ENCODE measurements at places on chromosomes 12 and 14. TPM values are rescaled to one million over a fixed set of nuclear protein-coding genes. Genes with fewer than 3 reads are reported as not detected.

- H3K4me1 ChIP-seq, result no peaks in the 10 kb centered on the region
- no peaks in the 10 kb centered on the region for H3K36me3 ChIP-seq
- no peak for DNase-seq
- H3K27me3 ChIP-seq, result no peaks in the 10 kb centered on the region
- no peak overlapping the region for H3K27ac ChIP-seq
These were observed 88.0 kb upstream of the TMEM260 start for GRCh38 chr14:56491299-56492285.

DNA sequence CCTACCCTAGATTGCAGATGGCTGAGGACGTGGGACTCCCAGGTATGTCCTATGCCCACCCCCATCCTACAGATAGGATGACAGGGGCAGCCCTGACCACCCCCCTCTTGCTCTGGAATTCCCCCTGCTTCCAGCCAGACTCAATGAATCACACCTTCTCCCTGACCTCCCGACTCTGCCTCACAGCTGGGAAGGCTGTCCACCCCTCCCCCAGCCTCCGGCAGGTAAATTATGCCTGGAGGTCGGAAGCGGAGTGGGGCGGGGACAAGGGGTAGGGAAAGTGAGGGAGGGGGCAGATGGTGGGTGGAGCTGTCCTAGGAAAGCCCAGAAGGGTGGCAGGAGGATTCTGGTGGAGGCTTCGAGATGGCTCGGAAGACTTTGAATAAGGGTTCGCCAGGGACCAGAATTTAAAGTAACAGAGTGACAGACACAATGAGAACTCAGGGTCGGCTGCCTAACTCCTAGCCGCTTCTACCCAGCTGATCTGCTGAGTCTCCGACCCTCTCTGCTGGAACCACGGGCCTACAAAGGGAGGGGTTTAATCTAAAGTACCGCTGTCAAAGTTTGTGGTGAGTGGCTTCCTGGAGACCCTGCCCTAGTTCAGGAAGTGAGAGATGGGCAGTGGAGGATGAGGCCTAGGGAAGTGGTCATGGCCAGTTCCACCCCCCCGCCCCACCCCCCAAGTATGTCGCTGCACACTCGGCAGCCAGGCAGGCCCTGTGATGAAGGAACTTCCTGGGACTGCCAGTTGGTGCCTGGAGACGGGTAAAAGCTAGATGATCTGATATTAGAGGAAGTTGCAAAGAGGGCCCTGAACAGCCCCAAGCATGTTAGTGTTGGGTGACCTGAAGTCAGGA lies 4.2 kb downstream of the PLEKHG3 start:
- H3K27ac ChIP-seq, result peak overlapping the region; percentile 90
- no peak for DNase-seq
- H3K4me1 ChIP-seq, result peaks cover 76% of the 10 kb centered on the region
- H3K27me3 ChIP-seq, result no peaks in the 10 kb centered on the region
- peak overlapping the region; percentile 87 for H3K4me3 ChIP-seq
- H3K36me3 ChIP-seq, result no peaks in the 10 kb centered on the region

DNA sequence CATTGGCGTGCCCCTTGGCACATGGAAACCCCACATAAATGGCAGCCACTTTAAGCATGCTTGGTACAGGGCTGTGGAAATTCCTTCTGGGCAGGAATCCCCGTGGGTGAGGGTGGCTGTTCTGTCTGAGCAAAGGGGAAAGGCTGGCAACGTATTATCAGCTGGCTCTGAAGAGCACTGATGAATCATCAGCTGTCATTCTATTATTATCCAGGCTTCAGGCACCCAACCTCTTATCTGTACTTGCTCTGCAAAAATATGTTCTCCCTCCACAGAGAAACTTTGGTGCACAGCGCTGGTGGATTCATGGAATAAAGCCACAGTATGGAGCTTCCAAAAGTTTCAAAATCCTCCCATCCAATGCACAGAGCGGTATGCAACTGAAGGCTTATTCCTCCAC lies 167.1 kb downstream of the TBX5 start:
- no peak for DNase-seq
- H3K4me3 ChIP-seq, result no peak overlapping the region
- H3K27me3 ChIP-seq, result no peaks in the 10 kb centered on the region
- H3K27ac ChIP-seq, result no peak overlapping the region

DNA sequence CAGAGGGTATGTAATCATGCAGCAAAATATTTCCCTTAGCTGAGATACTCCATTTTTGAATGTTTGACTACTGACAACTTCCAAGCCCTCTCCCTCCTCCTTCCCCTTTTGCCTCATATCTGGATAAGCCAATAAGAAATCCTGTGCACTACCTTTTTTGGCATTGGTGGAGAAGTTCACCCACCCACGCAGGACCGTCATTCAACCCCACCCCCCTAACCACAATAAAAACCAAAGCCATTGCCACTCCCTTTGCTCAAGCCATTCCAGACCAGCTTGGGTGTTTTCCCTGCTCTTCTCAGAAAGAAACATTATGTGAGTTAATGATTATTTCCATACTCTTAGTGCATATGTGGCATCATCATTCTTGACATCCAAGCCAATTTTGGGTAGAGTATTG lies 176.7 kb downstream of the PTPN11 start:
- H3K27me3 ChIP-seq, result no peaks in the 10 kb centered on the region
- H3K4me3 ChIP-seq, result no peak overlapping the region
- H3K27ac ChIP-seq, result no peak overlapping the region
- no peak for DNase-seq

GRCh38 chr14:105283899-105284298 lies 16.9 kb downstream of the BRF1 start:
- H3K36me3 ChIP-seq, result peaks cover 3% of the 10 kb centered on the region
- no peak for DNase-seq
- H3K27me3 ChIP-seq, result no peaks in the 10 kb centered on the region

- H3K4me3 ChIP-seq, result no peak overlapping the region
- H3K4me1 ChIP-seq, result no peaks in the 10 kb centered on the region
- no peak overlapping the region for H3K27ac ChIP-seq
- H3K36me3 ChIP-seq, result no peaks in the 10 kb centered on the region
- H3K27me3 ChIP-seq, result no peaks in the 10 kb centered on the region
- DNase-seq, result no peak
These were observed 155.4 kb upstream of the NEDD1 start for GRCh38 chr12:96751626-96752025.

GRCh38 chr12:116529048-116529447 lies 30.1 kb upstream of the MAP1LC3B2 start:
- no peaks in the 10 kb centered on the region for H3K27me3 ChIP-seq
- no peak overlapping the region for H3K27ac ChIP-seq
- no peaks in the 10 kb centered on the region for H3K36me3 ChIP-seq
- DNase-seq, result no peak
- H3K4me1 ChIP-seq, result peaks cover 52% of the 10 kb centered on the region

- no peaks in the 10 kb centered on the region for H3K27me3 ChIP-seq
- no peak for DNase-seq
These were observed 13.8 kb downstream of the CD9 start for GRCh38 chr12:6213969-6214368.

DNA sequence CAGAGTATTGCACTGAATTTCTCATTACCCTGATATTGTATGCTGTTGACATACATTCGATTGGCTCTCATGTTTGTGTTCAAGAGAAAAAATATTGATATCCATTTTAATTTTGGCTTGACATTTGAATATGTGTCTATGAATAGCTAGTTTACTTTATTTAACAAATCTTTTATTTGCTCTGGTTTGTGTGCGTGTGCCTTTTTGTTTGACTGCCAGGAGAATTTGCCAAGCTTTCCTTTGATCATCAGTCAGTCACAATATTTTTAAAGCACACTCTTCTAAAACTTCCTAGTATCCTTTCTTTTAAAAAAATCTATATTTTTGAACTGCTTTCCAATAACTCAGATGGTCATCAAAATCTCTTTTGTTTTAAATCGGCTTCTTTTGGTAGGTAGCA lies 179.3 kb upstream of the FLRT2 start:
- no peaks in the 10 kb centered on the region for H3K4me1 ChIP-seq
- no peak for DNase-seq
- no peaks in the 10 kb centered on the region for H3K36me3 ChIP-seq
- H3K27ac ChIP-seq, result no peak overlapping the region
- H3K27me3 ChIP-seq, result no peaks in the 10 kb centered on the region

- H3K27me3 ChIP-seq, result no peaks in the 10 kb centered on the region
- peaks cover 20% of the 10 kb centered on the region for H3K36me3 ChIP-seq
- no peak overlapping the region for H3K4me3 ChIP-seq
- no peak for DNase-seq
These were observed 17.3 kb downstream of the SLC25A47 start for GRCh38 chr14:100340423-100340813.

The GPR137C gene
- total RNA-seq, result 0.14 TPM

The CMA1 gene
- total RNA-seq, result not detected

The TMPO gene
- total RNA-seq, result 41.7 TPM
